Keratinocyte (primary cell): ENCODE measurements at places on chromosomes 7 and 10. TPM values are rescaled to one million over a fixed set of nuclear protein-coding genes. Genes with fewer than 3 reads are reported as not detected.

- no peak for DNase-seq
Measured at GRCh38 chr7:37538945-37539344, 90.3 kb upstream of the ELMO1 start.

- DNase-seq, result no peak
Measured at GRCh38 chr10:24542314-24543270, 181.1 kb downstream of the ARHGAP21 start.

NCOA4 gene
- polyA plus RNA-seq, result 134 to 179 TPM (median 165 TPM) in 3 replicates

DNA sequence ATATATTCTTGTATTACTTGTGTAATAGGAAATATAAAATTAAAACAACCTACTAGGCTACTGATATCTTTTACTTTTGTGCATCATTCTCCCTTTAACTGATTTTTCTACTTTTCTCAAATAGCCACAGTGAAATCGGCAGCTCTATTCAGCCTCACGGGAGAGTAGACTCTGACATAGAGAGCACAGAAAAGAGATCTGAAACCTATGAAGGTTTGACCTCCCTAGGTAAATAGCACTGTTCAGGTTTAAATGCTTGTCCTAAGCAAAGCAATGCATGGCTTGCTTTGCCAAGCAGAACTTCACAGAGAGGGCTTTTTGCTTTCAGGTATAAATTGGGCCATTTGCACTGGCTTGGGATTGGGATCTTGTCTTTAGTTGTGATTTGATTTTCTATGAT, 53.1 kb downstream of the ACADSB start:
- DNase-seq, result no peak

DNA sequence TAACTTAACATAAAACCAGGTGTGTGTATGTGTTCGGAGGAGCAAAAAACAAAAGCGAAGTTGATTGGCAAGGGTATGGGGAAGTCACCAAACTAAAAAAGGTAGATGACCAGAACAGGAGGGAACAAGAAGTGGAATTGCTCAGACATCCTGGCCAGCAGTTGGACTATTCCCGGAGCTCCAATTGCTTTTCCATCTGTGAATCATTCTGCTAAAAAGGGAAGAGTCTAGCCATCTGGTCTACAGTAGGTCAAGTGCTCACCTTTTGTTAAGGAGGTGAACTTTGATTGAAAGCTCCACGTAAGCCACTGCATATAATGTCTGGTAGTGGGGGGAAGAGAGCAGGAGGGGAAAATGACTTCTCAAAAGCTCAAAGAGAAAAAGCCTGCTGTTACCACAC, 50.0 kb upstream of the BET1 start:
- no peak for DNase-seq

ZNF722 gene
- polyA plus RNA-seq, result not detected in 3 replicates

TMEM196 gene
- not detected in 3 replicates for polyA plus RNA-seq

- no peak for DNase-seq
Measured at GRCh38 chr7:115135146-115135545, 213.3 kb downstream of the MDFIC start.
